NCI-H82 (cell line): ENCODE measurements at places on chromosomes 2 and 18.

DNA sequence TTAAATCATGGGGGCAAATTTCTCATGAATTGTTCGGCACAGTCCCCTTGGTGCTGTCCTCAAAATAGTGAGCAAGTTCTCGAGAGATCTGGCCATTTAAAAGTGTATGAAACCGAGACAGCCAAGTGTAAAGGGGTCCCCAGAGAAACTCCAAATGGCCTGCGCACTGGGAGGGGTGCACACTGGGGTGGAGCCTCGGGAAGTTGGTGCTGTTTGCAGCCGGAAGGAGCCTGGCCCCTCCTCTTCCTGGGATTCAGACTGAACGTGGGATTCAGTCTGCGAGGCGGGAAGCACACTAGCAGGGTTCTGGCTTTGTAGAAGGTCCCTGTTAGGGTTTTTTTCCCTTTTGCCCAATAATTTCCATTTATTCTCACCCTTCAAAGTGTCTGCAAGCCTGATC lies 48.8 kb downstream of the RABL2A start:
- no peak for DNase-seq

GRCh38 chr2:200352636-200353035 lies 46.1 kb downstream of the SPATS2L start:
- no peak for DNase-seq

GRCh38 chr2:201128933-201129505 lies 13.1 kb downstream of the CFLAR start:
- no peak for DNase-seq

GRCh38 chr2:2581331-2582159 lies 250.5 kb upstream of the MYT1L start:
- no peak for DNase-seq

GRCh38 chr2:197883354-197884032 lies 79.1 kb downstream of the PLCL1 start:
- DNase-seq, result no peak

GRCh38 chr2:204268458-204268857 lies 276.8 kb upstream of the PARD3B start:
- DNase-seq, result no peak

- no peak for DNase-seq
These were observed 488.0 kb upstream of the ZEB2 start for GRCh38 chr2:145007960-145008263.

DNA sequence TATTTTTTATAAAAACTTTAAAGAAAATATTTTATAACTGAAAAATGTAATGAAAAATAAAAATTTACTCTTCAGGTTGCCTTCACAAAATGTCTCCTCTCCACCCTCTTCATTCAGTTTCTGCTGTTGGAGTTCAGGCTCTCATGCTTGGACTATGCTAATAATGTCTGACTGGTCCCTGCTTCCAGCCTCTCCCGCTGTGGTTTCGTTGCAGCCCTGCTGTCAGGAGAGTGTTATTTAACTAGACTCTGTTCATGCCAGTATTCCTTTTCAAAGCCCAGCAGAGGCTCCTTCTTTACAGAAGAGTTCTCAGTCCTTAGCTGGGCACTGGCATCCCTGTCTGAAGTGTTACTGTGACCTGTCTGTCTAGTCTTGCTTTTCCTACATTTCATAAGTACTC lies 40.4 kb downstream of the CLIP4 start:
- no peak for DNase-seq

GRCh38 chr18:33673689-33674088 lies 95.7 kb downstream of the ASXL3 start:
- no peak for DNase-seq
